ENCODE measurements at places on chromosomes 13 and 19.

DNA sequence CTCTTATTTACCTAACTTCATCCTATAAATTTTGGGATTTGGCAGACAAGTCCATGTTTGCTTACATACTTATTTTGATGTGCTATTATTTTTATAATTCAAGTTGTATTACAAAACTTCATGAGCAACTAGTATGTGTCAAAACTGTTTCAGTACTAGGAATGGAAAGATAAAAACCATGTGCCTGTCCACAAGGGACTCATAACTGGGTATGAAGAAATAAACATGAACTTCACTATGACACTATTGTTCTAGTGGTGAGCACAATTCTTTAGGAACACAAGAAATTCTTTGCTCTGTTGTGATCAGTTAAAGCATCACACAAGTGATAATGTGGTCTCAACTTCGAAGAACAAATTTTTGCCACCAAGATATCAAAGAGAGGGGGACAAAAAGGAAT, 97.5 kb upstream of the FBXL3 start:
- DNase-seq = no peak

- DNase-seq = no peak
Measured at GRCh38 chr19:53076984-53077383, 26.2 kb downstream of the ZNF160 start.

- DNase-seq = no peak
Measured at GRCh38 chr13:52036037-52036436, 11.5 kb downstream of the UTP14C start.

- DNase-seq = peak; percentile 88
Measured at GRCh38 chr19:49590071-49590970, 661 bp upstream of the PRR12 start.

DNA sequence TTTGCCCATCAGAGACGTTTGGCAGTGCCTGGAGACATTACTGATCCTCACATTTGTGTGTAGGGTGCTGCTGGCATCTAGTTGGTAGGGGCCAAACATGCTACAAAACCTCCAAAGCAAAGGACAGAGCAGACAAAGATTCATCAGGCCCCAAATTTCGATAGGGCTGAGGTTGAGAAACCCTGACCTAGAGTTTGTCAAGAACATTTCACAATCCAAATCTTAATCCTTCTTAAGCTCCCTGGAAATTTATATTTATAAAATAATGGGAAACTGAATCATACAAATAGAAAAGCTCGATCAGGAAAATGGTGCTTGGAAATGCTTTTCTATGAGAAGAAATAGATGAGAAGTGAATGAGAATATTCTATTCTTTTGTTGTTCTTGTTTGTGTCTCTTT, 273.6 kb downstream of the DCT start:
- DNase-seq = no peak

DNA sequence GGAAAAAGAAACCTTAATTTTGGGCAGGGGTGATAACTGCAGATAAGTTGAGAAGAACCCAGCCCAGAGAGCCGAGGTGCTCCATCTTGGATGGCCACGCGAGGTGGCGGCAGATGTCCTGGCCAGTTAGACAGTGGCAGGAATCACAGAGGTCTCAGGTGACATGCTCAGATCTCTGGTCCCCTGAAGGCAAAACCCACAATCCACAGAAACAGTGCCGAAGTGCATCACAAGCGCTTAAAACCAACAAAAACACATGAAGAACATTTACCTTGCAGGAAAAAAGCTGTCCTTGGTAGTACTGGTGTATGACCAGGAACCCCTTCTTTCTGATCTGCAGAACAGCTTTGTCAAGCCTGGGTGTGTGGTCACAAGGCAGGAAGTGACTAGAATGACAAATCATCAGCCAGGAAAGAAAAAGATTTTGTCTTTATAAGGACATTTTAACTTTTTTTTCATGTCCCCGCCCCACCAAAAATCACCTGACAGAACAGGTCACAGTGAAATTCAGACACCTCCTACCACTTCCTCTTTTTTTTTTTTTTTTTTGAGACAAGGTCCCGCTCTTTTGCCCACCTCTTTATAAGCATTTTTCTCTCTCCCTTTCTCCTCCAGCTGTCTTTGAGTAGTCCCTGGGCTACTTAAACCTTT, at the start of gene LCP1:
LCP1 (minus strand) TSS at position 338 of the 651 bp plus-strand sequence. CDS start 22,515 bp downstream, outside the sequence.
- DNase-seq = peak; percentile 42

- DNase-seq = peak; percentile 7
Measured at GRCh38 chr13:25468325-25469168, 96.8 kb downstream of the ATP8A2 start.

DNA sequence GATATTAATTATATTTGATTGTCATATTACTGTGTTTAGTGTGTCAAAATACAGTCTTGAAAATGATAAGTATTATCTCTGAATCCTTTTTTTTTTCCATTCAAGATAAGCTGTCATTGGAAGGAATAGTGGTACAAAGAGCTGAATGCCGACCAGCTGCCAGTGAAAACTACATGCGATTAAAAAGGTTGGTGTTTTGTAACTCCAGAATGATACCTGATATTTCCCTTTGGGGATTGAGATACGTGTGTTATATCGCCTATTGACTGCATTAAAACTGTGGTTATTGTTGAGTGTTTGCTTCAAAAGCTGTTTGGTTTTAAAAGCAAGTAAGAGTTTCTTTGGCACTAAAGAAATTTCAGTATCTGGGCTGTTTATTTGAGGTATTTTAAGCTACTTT, 6.5 kb upstream of the KCTD4 start:
- DNase-seq = no peak

GRCh38 chr13:106029676-106030290, 505.7 kb downstream of the EFNB2 start:
- no peak for DNase-seq

GRCh38 chr13:110853235-110853721, 61.6 kb downstream of the ANKRD10 start:
- no peak for DNase-seq

GRCh38 chr13:30063892-30064291, 213.5 kb upstream of the UBL3 start:
- no peak for DNase-seq

DNA sequence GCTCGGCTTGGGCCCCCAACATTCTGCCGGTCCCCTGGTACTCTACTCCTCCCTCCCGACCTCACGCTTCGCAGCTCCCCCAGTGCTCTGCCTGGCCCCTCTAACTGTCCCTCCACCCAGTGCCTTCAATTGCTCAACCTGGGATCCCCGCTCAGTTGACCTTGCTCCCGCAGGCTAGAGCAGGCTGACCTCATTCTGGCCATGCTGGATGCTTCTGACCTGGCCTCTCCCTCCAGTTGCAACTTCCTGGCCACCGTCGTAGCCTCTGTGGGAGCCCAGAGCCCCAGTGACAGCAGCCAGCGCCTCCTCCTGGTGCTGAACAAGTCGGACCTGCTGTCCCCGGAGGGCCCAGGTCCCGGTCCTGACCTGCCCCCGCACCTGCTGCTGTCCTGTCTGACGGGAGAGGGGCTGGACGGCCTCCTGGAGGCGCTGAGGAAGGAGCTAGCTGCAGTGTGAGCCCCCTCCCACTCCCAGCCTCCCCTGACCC, 3.6 kb downstream of the GTPBP3 start:
- no peak for DNase-seq

GRCh38 chr19:13172346-13173138, 22.3 kb downstream of the IER2 start:
- DNase-seq = peak; percentile 84

- DNase-seq = no peak
Measured at GRCh38 chr13:25934127-25934526, 117.7 kb downstream of the SHISA2 start.

DNA sequence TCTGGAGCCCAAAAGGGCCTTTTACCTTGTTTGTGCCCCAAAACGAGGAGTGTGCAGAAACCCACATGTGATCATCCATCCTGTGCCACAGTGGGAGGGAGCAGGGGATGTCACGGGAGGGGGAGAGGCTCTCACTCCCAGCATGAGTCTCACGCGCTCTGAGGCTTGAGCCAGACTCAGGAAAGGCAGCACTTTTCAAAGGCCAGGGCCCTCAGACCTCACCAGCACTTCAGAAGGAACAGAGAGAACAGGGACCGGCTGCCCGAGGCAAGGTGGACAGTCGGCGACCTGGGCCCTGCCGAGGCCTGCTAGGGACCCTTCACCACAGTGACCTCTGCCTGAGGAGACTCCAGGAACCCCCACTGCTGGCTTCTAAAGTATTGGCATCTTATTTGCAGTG, 71.7 kb upstream of the WASF3 start:
- DNase-seq = no peak

GRCh38 chr13:91709180-91709579, 310.8 kb downstream of the GPC5 start:
- DNase-seq = no peak

- no peak for DNase-seq
Measured at GRCh38 chr13:64556376-64556775, 2673.8 kb downstream of the PCDH9 start.

GRCh38 chr13:26952551-26953143, 192.1 kb upstream of the GPR12 start:
- DNase-seq = no peak

DNA sequence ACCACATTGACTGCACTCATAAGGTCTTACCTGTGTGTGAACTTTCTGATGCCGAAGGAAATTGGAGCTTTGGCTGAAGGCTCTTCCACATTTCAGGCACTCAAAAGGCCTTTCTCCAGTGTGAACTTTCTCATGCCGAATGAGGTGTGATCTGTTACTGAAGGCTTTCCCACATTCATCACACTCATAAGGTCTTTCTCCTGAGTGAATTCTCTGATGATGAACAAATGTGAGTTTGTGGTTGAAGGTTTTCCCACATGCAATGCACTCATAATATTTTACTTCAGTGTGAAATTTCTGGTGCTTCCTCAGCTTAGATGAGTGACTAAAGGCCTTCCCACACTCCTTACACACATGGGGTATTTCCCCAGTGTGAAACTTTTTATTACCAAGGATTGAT, 5.7 kb downstream of the ZNF132 start:
- no peak for DNase-seq

DNA sequence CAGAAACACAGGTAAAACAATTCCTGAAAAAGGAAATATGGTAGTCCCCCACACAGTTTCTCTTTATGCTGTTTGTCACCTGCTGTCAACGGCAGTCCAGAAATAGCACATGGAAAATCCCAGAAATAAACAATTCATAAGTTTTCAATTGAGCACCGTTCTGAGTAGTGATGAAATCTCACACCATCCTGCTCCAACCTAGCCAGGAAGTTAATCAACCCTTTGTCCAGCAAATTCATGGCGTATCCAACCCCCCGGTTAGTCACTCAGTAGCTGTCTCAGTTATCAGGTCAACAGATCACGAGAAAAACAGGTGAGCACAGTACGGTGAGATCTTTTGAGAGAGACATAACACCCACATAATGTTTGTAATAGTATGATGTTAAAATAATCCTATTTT, 74.2 kb downstream of the TUBGCP3 start:
- no peak for DNase-seq

DNA sequence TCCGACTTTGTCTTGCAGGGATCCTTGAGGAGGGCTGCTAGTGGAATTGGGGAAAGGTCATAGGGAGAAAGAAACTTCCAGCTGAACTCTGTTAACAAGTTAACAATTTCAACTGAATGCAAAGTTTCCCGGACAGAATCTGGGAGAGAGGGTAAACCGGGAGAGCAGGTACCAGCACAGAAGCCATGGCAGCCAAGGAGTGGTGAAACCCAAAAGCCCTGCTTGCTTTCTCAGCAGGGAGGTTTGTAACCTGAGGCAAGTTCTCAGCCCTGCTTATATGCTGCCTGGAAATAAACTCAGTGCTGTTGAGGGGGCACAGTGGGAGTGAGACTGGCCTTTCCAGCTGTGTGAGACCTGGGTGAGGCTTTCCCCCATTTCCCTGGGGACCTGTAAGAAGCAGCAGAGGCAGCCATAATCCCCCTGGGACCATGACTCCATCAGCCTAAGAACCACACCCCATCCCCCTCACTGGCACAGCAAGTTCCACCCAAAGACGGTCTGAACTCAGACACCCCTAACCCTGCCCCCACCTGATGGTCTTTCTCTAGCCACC, 84.0 kb downstream of the SUCLA2 start:
- DNase-seq = no peak

DNA sequence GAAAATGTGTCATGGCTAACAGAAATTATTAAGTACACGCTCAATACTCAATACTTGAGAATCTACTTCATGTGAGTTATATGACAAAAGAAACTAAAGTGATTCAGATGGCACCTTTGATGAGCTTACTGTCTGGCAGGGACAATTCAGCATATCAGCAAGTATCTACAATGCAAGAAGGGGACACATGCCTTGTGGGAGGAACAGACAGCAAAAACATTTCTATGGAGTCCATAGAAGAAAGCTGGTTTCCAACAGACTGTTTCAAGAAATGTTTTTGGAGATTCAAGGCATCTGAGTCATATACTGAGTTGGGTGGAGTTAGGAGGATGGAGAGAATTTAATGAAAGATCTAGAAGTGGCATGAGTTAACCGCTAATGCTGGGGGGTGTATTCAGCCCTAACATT, 54.7 kb downstream of the MBNL2 start:
- DNase-seq = no peak

DNA sequence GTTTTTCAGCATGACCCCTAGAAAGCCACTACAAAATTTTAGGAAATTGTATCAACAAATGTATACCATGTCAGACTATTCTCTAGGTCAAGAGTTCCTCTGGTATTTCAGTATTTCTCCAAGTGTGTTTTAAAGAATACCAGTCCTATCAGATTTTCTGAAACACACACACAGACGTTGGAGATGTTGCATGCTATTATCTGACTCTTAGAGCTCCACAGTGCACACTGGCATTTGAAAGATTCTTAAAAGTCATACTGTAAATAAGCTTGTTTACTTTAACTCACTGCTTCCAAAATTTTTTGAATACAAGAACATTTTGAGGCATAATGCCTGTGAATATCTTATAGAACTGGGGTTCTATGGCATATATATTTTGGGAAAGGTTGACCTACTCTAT, 33.8 kb upstream of the VWA8 start:
- no peak for DNase-seq

DNA sequence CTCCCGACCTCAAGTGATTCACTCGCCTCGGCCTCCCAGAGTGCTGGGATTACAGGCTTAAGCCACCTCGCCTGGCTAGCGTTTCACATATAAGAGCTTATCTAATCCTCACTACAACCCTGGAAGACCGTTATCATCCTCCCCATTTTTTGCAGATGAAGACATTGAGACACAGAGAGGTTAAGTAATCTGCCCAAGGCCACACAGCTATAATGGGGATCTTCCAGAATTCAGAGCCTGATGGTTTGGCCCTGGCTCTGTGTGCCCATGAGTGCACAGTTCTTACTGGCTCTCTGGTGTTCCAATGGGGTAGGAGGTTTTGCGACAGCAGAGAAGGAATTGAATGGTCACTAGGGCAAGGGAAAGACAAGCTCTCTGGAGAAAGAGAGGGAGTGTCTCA, 16.8 kb upstream of the KCTD15 start:
- no peak for DNase-seq

- DNase-seq = no peak
Measured at GRCh38 chr19:14063105-14063504, 1.2 kb upstream of the PALM3 start.

- no peak for DNase-seq
Measured at GRCh38 chr13:56400774-56401173, 739.9 kb upstream of the PRR20A start.

All from stimulated activated CD4-positive, alpha-beta T cell treated with anti-CD3 and anti-CD28 coated beads, Interleukin-4, amount 100 ng/mL, for 4 hours (primary cell).